ENCODE measurements at places on chromosomes 7 and 10. TPM values are rescaled to one million over a fixed set of nuclear protein-coding genes. Genes with fewer than 3 reads are reported as not detected.

Gene PTF1A
- total RNA-seq: not detected

DNA sequence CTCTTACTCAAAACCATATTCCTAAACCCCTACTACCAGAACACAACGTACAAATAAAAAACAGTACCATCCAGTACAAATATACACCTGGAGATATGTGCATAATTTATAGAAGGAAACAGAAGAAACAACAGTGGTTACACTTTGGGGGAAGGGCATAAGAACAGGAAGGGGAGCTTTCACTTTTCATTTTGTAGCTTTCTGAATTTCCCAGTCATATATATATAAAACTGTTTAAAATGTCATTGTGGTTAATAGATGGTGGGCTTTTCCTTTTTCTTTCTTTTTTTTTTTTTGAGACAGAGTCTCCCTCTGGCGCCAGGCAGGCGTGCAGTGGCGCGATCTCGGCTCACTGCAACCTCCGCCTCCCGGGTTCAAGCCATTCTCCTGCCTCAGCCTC, 47.2 kb downstream of the MALSU1 start:
- no peak for DNase-seq

GRCh38 chr10:80202934-80203834, 2.2 kb downstream of the ANXA11 start:
- peak; percentile 97 for DNase-seq

DNA sequence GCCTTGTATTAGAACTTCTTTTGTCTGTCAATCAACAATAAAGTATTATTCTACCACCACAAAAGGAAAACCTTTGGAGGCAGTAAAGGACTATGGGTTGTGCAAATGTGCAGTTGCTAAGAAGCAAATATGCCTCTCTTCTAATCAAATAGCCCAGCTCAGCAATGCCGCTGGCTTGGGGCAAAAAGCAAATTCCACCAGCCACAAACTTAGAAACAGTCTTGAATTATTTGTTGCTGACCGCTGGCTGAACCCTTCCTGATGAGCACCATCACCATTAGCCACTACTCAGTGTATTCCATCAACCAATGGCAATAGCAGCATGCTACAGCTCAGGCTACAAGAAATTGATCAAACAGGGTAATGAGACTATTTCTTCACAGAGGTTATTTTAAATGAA, 51.0 kb downstream of the SKAP2 start:
- peak; percentile 6 for DNase-seq

DNA sequence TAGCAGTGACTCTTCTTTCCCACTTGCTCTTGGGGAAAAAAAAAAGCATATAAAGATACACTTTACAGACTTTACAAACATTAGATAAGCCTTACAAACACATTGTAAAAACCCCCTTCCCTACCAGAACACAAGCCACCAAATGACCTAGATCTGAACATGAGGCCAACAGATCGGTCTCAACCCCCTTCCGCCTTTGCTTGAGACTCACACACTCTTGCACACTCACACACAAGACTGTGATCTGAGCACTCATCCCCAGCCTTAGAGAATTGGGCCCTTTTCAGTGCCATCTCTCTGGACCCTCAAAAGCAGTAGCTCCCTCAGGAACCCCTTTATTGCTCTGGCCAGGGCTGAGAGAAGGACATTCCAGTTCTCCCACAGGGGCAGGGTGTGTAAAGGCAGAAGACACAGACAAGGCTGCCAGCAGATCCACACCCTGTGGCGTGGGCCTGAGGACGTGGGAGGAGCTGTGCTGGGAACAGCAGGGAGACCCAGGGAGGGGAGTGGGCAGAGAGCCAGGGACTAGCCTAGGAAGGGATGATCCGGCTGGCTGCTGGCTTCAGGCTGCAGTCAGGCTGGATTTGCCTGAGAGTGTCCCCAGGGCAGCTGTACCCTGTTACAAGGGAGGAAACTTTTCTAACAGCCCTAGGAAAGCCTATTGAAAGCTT, 206.7 kb downstream of the KIAA1217 start:
- peak; percentile 54 for DNase-seq

GRCh38 chr10:49010295-49010694, 70.7 kb upstream of the LRRC18 start:
- DNase-seq: no peak

Data from GM23248 (cell line).